ENCODE measurements at places on chromosomes 7 and 10.

- DNase-seq: no peak
Measured at GRCh38 chr10:127040756-127041155, 135.5 kb downstream of the DOCK1 start.

DNA sequence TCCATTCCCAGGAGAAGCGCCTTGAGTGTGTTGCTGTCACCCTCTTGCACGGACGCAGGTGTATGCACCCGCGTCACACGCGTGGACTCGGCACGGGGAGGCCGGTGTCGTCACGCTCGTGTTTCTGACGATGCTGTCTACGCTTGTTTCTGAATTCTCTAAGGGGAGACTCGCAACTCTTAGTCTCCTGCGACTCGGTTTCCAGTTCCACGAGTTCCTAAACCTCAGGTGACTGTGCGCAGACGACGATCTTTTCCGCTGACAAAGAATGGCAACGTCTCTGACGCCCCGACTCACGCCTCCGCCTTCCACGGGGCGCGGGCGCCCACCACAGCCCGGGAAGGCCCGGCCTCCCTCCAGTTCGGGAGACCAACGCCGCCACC, 579 bp downstream of the IDI1 start:
- no peak for DNase-seq

GRCh38 chr7:108128514-108128913, 1.6 kb downstream of the LAMB4 start:
- DNase-seq: no peak

DNA sequence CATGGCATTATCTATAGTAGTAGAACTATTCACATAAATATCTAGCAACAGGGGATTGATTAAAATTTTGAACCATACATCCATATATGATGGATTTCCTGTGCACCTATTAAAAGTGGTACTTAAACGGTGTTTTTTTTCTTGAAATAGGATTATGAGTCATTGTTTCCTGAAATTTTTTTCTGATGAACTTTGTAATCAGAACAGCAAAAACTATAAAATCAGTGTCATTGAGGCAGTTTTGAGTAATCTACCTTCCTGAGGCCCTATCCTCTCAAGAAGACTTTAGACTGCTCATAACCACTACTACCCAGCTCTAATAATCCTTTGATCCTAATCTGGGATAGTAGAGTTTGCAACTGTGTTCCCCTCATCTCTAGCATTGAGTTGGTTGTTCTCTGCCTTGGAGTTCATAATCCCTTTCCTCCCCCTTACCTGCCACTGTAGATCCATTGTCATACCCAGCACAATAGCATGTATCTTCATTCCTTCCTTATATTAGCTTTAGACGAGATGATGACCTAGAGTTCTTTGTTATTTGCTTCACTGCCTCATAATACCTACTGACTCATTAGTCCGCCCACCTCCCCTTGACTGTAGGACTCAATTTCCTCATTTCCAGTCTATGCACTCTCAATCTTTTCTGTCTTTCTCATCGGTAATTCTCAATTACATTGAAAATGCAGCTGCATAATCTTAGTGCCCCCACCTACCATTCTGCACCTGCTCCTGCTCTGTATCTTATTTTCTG, 133.4 kb downstream of the LRRC4 start:
- DNase-seq: no peak

GRCh38 chr10:18561861-18562551, 89.4 kb downstream of the NSUN6 start:
- DNase-seq: no peak

DNA sequence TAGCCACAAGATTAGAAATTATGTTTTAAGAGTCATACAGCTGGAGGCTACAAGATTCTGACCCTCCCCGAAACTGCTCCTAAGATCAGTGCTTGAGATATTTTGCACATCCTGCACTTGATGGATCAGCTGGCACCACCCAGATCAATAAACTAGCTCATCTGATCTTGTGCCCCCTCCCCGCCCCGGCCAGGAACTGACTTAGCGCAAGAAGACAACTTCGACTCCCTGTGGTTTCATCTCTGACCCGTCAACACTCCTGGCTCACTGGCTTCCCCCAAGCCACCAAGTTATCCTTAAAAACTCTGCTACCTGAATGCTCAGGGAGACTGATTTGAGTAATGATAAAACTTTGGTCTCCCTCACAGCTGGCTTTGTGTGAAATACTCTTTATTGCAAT, 73.5 kb upstream of the NPSR1 start:
- DNase-seq: no peak
